ENCODE measurements at places on chromosomes 13 and 19.

DNA sequence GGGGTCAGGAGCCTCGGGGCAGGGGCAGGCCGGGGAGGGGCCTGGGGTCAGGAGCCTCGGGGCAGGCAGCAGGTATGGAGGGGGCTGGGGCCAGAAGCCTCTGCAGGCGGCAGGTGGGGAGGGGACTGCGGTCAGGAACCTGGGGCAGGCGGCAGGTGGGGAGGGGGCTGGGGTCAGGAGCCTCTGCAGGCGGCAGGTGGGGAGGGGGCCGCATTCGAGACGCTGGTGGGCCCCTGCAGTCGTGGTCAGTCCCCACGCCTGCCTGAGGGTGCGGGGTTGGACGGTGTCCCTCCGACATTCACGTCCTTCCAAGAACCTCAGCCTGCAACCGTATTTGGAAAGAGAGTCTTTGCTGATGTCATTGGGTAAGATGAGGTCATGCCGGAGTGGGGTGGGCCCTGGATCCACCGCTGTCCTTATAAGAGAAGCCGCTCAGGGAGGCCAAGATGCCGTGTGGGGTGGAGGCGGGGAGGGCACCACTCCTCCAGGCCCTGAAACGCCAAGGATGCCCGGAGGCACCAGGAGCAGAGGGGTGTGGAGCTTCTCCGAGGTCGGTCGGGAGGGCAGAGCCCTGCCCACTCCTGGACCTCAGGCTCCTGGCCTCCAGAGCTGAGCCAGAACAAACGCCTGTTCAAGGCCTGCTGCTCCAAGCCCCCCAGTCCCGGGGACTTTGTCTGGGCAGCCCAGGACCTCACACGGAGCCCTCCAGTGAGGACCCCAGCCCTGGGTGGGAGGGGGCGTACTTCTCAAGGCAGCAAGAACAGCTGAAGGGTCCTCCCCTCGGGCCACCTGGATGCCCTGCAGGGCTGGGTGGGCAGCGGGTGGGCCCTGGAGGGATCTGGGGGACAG lies 30.1 kb downstream of the PIP5K1C start:
- DNase-seq, result no peak

DNA sequence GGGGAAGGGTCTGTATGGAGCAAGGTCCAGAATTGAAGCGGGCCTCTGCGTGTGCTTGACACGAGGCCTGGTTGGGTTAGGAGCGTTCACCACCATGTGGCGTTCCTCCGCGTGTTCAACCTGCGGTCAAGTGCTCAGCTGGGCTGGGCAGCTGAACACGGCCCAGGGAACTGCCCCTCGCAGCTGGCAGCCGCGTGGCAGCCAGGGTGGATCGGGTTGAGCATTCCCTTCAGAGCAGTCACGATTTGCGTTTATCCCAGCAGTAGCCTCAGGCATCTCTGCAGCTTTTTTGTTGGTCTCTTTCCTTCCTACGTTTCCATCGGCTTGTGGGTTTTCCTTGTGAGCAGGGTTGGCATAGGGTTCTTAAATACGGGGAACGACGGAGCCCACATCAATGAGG lies 28.7 kb upstream of the F2RL3 start:
- no peak for DNase-seq

- no peak for DNase-seq
Measured at GRCh38 chr19:6837525-6837924, 49.9 kb upstream of the ADGRE1 start.

DNA sequence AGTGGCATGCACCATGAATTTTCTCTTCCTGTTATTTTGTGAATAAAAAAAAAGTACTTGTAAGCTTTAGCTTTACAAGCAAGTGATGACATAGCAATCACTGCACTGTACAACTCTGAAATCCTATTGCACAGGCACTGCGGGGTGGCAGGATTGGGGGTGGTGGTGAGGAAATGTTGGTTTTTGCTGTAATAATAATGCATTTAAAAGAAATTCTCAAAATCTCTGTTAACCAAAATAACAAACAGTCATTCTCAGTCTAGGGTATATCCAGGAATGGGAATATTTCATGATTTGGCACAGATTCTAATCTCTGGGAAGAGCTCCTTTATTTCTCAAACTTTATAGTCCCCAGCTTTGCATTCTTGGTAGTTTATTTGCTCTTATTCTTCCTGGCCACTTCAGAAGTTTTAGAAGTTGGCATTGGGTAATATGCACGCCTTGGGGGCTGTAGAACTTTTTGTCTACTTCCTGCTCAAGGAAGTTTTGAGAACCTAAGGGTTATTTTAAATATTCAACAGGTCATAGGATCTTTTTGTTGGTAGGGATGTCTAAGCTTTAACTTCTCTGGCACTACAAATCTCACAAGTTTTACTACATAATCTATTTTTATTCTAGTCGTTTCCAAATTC lies 353.0 kb upstream of the KLF12 start:
- no peak for DNase-seq

GRCh38 chr13:54611390-54611789 lies 1582.8 kb downstream of the OLFM4 start:
- no peak for DNase-seq

DNA sequence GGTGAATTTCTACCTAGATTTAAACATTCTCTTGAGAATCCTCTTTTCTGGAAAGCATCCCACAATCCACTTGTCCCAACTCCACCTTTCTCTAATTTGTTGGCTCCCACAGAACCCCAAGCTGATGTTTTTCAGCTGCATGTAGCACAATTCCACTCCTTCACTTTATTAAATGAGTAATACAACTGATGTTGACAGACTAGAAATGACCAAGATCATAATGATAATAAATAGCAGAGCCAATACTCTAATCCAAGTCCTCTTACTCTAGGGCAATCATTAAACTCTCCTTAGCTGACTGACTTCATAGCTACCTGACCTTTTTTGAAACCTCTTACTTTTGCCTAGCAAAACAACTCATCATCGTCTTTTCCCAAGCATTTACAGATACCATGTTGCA lies 27.9 kb upstream of the STARD13 start:
- no peak for DNase-seq

GRCh38 chr13:38421590-38422560 lies 72.2 kb downstream of the UFM1 start:
- no peak for DNase-seq

GRCh38 chr13:30851697-30852096 lies 54.4 kb upstream of the MEDAG start:
- no peak for DNase-seq

GRCh38 chr13:32267836-32268439 lies 47.2 kb downstream of the ZAR1L start:
- DNase-seq, result no peak

- DNase-seq, result no peak
Measured at GRCh38 chr13:97321616-97322321, 99.6 kb downstream of the MBNL2 start.

DNA sequence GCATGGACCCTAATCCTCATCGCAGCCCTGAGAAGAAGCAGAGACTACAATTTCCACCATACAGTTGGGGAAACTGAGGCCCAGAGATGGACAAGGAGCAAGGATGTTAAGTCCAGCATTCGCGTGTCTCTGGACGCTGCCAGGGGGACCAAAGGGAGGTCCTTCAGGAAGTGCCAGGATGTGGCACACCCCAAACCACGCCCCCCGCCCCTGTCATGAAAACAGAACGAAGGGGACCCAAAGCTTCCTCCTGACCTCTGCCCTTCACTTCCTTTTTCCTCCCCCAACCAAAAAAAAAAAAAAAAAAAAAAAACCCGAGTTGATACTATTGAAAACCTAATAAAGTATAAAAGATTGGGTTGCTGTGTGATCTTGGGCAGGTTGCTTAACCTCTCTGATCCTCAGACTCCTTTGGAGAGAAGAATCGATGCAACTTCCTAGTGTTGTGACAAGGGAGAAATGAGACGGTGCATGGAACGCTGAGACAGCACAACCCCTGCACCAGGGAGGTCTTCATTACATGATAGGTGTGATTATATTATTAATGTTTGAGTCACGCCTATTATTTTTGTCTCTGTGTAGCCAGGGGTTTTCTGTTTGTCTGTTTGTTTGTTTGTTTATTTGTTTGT lies 2.7 kb upstream of the ZBTB7A start:
- DNase-seq, result peak; percentile 92

- no peak for DNase-seq
Measured at GRCh38 chr19:40400559-40400958, 10.6 kb upstream of the HIPK4 start.

GRCh38 chr19:19205416-19206410 lies 2.5 kb upstream of the NR2C2AP start:
- DNase-seq, result no peak

DNA sequence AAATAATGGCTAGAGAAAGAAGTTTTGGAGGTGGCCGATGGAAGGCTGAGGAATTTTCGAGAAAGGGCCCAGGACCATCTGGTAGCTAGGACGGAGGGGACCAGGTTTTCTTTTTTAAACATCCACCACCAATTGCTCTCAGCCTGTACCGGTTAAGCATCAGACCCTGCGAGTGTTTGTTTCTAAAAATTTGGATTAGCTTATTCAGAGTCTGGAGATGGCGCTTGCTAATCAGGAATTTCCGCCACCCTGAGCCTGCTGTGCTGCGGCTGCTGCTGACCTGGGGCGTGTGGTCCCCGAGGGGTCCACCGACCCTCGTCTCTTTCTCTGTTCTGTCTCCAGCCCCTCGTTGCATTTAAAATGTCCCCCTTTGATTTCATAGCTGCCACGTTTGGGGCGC lies 2.0 kb downstream of the UHRF1 start:
- DNase-seq, result no peak

DNA sequence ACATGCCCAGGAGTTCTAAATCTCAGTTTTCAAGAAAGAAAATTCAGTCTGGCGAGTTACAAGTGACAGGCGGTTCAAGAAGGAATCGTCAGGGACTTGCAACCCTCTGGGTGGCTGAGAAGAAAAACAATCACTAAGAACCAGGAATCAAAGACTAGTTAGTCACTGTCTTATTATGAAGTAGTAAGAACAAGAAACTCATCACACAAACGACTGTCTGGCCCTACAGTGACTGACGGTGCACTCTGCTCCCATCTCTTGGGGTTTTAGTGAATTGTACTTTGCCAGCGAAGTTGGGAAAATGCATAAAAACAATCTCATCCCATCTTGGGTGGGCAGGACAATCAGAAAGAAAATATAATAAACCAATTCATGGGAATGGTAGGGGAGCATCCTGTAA lies 63.7 kb upstream of the SACS start:
- DNase-seq, result no peak

- no peak for DNase-seq
Measured at GRCh38 chr13:59877933-59878332, 285.8 kb downstream of the DIAPH3 start.
